ENCODE measurements at places on chromosomes 5 and 9.

DNA sequence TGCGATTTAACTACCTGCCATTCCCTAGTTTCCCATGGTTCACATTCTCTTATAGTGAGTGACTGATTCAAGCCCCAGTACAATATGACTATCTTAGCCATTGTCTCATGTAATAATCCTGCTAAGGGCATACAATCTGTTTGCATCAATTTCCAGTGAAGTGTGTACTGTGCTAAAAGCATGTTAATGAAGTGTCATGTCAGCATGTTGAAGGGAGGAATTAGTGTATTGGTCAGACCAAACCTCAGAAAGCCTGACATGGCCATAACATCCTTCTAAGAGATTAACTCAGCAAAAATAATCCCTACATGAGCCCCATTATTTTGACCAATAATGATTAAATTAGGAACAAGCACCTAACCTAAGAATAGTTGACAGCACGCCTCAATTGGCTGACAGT lies 442.4 kb downstream of the ENC1 start:
- no peak overlapping the region for H3K4me3 ChIP-seq
- peaks cover 12% of the 10 kb centered on the region for H3K4me1 ChIP-seq
- no peak for DNase-seq
- no peak overlapping the region for H3K27ac ChIP-seq
- no peaks in the 10 kb centered on the region for H3K36me3 ChIP-seq

DNA sequence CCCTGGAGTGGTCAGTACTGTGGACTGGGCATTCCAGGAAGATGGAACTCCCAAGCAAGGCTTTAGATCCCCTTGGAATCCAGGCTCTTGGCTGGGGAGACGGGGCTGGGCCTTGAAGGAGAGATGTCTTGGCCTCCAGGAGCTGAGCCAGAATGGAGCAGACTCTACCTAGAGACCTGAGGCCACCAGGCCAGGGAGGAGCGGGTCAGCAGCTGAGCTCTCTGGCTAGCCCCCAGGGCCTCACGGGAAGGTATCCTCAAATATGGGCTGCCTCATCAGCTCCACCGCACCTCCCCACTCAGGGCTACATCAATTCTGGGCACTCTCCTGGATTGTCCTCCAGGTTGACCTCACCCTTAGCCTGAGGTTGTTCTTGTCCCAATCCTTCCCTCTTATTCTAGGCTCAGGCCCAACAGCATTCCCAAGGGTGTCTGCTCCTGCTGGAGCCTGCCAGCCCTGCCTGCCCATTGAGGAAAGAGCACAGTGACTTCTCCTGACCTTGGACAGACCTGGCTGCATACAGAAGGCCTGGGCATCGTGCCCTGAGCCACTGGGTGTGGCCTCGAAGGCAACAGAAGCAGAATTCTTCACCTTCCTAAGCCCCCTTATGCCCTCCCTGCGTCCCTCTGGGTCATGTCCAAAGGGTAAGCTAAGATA lies 3.0 kb upstream of the PDLIM4 start:
- peaks cover 3% of the 10 kb centered on the region for H3K36me3 ChIP-seq
- H3K4me1 ChIP-seq: peaks cover 23% of the 10 kb centered on the region
- H3K27ac ChIP-seq: no peak overlapping the region
- no peak for DNase-seq
- H3K4me3 ChIP-seq: no peak overlapping the region
- no peaks in the 10 kb centered on the region for H3K27me3 ChIP-seq

DNA sequence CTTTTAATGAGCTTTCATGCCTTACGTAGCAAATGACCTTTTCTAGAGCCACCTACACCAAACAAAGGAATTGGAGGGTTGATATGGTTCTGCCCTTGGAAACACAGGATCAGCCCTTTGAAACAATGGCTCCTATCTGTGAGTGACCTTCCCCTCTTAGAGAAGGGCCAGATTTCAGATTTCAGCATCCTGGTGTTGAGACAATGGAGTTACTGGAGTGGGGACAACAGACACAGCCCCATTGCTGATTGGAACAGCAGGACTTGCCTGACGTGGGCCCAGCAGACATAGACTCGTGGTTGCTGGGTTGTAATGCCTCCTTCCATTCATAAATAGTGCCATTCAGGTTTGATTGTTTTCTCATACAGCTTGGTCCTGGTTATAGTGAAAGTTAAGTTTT lies 96.0 kb downstream of the GALNT10 start:
- no peaks in the 10 kb centered on the region for H3K36me3 ChIP-seq
- DNase-seq: no peak
- no peaks in the 10 kb centered on the region for H3K27me3 ChIP-seq

DNA sequence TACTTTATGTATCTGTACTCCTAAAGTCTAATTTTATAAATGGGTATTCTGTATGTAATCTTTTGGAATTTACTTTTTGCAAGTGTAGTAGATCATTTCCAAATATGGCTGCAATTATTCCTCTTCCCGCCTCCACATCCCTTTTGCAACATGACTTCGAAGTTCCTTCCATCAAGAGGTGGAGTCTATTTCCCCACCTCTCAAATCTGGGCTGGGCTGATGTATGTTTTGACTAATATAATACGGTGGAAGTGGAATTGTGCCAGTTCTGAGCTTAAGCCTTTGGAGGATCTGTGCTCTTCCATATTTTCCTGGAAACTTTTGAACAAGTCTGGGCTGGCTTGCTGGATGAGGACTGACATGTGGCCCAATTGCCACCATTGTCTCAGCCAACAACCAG lies 155.9 kb downstream of the FGF18 start:
- no peak overlapping the region for H3K27ac ChIP-seq
- no peaks in the 10 kb centered on the region for H3K36me3 ChIP-seq
- H3K4me3 ChIP-seq: no peak overlapping the region
- H3K4me1 ChIP-seq: peaks cover 4% of the 10 kb centered on the region
- no peak for DNase-seq

GRCh38 chr9:129719135-129719534 lies 33.7 kb downstream of the PTGES start:
- DNase-seq: no peak
- H3K4me1 ChIP-seq: no peaks in the 10 kb centered on the region
- H3K27me3 ChIP-seq: peaks cover 19% of the 10 kb centered on the region
- H3K4me3 ChIP-seq: no peak overlapping the region
- H3K27ac ChIP-seq: no peak overlapping the region
- peaks cover 3% of the 10 kb centered on the region for H3K36me3 ChIP-seq

- H3K27me3 ChIP-seq: peaks cover 88% of the 10 kb centered on the region
- no peak overlapping the region for H3K27ac ChIP-seq
- H3K4me1 ChIP-seq: peaks cover 11% of the 10 kb centered on the region
- no peaks in the 10 kb centered on the region for H3K36me3 ChIP-seq
- DNase-seq: no peak
- no peak overlapping the region for H3K4me3 ChIP-seq
These were observed 90.1 kb downstream of the LMX1B start for GRCh38 chr9:126703866-126704156.

DNA sequence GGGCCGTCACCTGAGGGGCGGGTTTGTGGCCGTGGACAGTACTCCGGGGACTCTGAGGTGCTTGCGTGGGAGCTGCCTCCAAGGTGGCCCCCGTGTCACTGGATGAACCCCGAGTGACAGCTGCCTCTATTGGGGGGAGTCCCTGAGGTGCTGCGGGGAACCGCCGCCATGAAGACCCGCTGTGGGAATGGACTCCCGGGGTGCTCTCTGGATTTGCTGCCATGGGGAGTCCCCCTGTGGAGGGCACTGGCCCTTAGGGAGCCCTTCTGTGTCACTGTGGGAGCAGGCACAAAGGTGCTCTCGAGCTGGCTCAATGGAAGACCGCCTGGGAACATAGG lies 100.2 kb upstream of the CCL21 start:
- no peaks in the 10 kb centered on the region for H3K36me3 ChIP-seq
- H3K27ac ChIP-seq: no peak overlapping the region
- no peak for DNase-seq
- no peak overlapping the region for H3K4me3 ChIP-seq

DNA sequence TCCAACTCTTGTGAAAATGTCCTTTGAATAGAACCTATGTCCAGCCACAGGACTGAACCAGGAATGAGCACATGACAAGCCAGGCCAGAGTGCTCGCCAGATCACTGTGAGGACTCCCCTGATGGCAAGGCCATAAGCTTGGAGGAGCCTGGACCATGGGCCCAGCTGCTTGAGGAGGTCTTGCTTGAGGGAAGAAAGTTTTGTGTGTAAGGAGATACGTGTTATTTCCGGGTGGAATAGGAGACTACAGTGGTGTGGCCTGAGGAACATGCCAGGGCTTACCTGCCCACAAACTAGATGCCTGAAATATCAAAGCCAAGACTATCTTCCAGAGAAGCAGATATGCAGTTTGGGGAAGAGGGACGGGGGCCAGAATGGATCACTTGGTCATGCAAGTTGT lies 84.7 kb downstream of the LIFR start:
- no peaks in the 10 kb centered on the region for H3K27me3 ChIP-seq
- no peak overlapping the region for H3K27ac ChIP-seq

DNA sequence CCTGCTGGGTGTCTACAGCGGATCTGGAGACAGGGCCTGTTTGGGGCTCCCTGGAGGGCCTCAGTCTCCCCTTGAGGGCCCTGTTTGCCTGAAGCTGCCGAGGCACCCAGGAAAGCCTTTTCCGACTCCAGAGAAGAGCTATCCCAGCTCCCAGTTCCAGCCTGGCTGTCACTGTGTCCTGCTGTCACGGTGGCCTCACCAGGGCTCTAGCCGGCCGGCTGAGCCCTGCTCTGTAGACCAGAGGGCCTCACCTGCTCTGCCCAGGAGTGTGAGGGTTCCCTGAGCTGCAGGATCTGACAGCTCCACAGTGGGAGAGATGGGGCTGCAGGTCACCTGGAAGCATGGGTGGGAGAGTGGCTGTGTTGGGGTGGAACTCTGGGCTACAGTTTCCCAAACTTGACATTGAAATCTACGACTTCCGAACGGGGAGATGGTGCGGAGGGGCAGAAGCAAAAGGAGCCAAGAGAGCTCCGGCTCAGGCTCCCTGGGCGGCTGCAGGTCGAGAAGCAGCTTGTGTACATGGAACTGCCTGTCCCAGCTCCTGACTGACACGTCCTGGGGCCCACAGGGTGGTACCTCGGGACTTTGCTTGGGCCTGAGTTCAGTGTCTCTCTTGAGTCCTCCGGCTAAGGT lies 94.9 kb downstream of the CACNA1B start:
- DNase-seq: no peak
- H3K36me3 ChIP-seq: no peaks in the 10 kb centered on the region
- peaks cover 22% of the 10 kb centered on the region for H3K27me3 ChIP-seq
- H3K4me1 ChIP-seq: no peaks in the 10 kb centered on the region
- H3K27ac ChIP-seq: no peak overlapping the region
- no peak overlapping the region for H3K4me3 ChIP-seq
